Activated CD8-positive, alpha-beta memory T cell treated with anti-CD3 and anti-CD28 coated beads for 4 hours (primary cell): ENCODE measurements at places on chromosomes 3 and 15.

DNA sequence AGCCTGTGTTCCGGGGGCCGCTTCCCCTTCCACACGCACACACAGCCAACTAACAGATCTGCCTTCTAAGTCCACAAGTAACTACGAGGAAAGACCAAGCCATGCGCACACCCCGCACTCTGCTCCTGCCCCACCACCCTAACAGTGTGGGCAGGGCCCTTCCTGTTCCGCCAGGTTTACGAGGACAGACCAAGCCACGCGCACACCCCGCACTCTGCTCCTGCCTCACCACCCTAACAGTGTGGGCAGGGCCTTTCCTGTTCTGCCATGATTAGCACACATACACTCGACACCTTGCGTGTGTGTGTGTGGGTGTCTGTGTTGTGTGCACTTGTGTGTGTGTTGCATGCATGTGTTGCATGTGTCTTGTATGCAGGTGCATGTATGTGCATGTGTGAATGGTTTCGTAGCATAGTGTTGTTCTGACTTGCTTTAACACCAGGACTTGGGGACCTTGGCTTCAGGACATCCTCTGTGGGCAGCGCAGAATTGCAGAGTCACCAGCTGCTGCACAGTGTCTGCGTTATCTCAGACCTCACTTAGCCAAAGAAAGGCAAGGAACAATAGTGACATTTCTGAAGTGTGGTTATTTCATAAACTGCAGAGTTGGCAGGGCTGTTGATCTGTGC lies 114.4 kb downstream of the CHSY1 start:
- DNase-seq, result no peak

GRCh38 chr3:153539263-153539662 lies 377.2 kb downstream of the RAP2B start:
- no peak for DNase-seq

- DNase-seq, result no peak
Measured at GRCh38 chr3:146325170-146325569, 74.3 kb upstream of the PLSCR4 start.

DNA sequence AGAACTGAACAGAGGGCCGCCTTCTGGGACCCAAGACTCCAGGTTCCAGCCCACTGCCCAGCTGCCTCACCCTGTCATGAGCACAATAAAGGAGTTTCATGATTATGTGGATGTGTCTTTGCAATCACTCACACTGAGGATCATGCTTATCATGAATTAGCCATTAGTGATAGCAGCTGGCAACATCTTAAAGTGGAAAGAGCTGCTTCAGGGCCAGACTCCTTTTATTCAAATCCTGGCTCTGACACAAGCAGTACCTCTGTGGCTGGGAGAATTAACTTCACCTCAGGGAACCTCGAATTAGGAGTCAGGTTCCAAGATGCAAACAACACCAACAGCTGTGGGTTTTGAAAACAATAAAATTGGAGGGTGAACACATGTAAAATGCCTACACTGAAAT lies 6.6 kb upstream of the SCAP start:
- no peak for DNase-seq
